ENCODE measurements at places on chromosomes 5 and 9. TPM values are rescaled to one million over a fixed set of nuclear protein-coding genes. Genes with fewer than 3 reads are reported as not detected.

DNA sequence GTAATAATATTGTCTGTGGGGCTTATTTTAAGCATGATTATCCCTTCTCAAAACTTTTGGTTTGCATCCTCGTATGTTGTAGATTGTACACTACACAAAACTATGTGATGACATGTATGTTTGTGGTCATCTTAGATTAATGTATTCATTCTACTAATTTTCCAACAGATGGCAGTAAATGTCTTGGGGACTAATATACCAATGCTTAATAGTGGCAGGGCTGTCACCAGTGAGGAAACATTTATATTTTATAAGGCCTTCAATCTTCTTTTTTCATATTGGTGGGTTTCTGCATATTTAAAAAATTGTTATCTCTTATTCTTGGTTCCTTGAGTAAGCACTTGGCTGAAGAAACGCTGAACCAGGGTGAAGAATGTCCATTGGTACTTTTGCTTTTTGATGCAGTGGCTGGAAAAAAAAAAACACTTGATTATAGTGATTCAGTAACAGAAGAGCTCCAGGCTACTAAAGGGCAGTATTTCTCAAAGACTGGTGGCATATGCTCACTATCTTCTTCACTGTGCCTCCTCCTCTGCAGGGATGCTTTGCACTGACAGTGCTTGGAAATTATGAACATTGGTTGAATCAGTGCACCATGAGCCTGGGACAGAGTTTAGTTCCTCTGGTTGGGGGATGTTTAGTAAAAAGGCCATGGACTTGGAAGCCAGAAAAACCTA, 530.3 kb downstream of the RASEF start:
- DNase-seq = no peak

GRCh38 chr9:133147412-133148198, 16.1 kb downstream of the GBGT1 start:
- DNase-seq = no peak

DNA sequence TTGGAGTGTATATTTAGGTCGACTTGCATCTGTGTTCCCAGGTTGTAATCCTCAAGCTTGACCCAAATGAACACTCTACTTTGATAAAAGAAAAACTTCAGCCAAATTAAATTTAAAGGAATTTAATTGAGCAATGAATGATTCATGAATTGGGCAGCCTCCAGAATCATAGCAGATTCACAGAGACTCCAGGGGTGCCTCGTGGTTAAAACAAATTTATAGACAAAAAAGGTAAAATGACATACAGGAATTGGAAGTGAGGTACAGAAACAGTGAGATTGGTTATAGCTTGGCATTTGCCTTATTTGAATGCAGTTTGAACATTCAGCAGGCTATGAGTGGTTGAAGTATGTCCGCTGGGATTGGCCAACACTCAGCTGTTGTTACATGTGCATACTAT, 21.6 kb upstream of the SPATA31D4 start:
- no peak for DNase-seq

Gene PCDHGA10
- polyA plus RNA-seq = 3.9 TPM

DNA sequence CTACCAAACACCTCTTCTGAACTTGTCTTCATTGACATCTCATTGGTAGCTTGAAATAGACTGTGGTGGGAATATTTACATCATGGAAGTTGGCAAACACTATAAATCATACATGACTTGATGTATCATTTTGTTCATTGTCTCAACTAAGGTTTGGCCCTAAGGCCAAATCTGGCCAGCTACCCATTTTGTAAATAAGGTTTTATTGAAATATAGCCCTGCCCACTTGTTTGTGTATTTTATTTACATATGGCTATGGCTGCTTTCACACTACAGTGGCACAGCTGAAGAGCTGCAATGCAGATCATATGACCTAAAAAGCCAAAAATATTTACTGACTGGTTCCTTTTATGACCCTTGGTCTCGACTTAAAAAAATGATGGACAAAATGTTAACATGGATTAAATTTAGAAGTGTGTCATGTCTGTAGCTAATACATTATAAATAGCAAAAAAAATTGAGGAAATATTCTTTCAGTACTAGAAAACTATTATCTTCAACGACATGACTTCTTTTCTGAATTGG, 22.1 kb downstream of the FAM240B start:
- DNase-seq = no peak

Gene TAF11L5
- not detected for polyA plus RNA-seq

- DNase-seq = no peak
These were observed 320.2 kb upstream of the RGMB start for GRCh38 chr5:98453296-98453695.

DNA sequence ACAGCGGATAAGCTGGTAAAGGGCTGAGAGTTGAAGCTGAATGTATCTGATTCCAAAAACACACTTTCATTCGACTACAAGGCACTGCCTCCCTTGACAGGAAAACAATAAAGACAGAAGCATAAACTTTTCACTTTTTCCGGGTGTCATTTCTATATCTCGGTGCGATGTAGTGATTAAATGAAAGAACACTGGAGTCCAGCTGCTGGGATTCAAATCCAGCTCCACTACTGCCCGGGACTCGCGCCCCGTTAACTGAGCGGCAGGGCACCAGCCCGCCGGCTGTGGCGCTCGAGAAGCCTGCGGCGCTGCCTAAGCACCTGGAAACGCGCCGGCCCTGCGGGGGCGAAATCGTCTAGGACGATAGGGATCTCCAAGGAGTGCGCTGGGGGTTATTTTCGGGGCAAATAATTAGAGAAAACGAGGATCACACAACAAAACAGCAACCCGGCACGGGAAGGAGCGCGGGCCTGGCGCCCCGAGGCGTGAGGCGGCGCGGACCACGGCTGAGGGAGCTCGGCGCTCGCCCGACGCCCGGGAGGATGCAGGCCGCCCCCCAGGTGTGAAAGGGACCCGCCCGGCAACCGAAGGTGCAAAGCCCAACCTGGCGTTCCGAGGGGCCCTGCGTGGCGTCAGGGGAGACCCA, 837 bp downstream of the UIMC1 start:
- DNase-seq = no peak

DNA sequence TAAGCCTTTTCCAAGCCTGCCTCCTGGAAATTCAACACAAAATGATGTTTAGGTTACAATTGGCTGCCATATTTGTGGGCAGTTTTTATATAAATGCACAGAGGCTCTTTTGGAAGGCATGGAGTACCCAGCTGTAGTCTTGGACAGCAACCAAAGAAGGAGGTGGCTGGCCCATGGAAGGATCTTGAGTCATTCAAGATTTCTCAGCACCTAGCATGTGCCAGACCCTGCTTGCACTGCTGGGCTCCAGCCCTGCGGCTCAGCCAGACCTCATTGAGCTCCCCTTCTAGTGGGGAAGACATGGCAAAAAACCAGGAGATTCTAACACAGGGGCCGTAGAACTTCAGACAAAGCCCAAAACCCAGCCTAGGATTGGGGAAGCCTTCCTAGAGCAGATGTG, 22.1 kb downstream of the JADE2 start:
- DNase-seq = no peak

DNA sequence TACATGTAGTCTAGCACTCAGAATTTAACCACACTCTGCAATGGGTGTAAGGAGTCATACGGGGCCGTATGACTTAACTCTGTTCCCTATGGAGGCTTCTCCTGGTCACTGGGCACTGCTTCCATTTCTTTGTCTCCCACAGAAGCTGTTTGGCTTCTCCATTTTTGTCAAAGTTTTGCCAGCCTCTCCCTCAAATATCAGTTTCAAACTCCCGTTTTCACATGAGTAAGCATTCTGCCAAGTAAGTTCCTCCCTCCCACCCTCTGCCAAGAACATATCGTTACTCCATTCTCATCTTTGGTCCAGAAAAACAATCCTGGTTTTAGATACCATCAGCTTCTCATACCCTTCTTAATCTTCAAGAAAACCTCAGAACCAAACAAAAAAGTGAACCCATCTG, 6.1 kb downstream of the AFAP1L1 start:
- DNase-seq = no peak
